LHCN-M2 (cell line): ENCODE measurements at places on chromosomes 12 and 14. TPM values are rescaled to one million over a fixed set of nuclear protein-coding genes. Genes with fewer than 3 reads are reported as not detected.

Gene VSIG10
- total RNA-seq: 17.1 and 20.8 TPM in 2 replicates

DNA sequence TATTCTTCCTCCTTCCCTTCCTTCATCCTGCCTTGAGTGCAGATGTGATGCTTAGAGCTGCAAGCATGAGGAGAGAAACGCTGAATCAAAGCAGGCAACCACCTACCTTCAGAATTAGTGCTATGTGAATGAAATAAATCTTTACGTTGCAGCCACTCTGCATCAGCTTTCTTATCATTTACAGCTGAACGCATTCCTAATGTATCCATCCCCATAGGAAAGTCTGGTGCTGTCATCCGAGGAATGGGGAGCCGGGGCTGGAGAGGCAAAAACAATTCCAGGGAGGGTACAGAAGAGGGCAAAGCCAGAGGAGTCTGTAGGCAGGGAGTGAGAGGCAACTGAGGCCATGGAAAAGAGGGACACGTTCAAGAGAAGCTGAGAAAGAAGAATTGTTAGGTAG lies 90.0 kb downstream of the GCH1 start:
- no peak for DNase-seq

DNA sequence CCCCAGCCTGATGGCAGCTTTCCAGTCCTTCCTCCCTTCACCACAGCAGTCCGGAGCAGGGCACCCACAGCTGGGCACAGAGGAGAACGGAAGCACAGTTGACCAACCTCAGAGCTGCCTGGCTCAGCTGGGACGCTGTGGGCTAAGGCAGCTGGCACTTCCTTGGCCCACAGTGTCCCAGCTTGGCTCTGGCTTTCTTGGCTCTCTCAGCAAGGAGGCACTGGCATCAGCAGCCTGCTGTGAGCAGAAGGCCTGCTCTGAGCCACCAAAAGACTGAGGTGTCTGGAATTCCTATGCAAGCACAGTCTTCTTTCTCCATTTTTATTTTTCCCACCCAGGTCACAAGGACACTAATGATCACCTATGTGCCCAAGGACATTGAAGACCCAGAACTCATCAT lies 32.6 kb downstream of the NGB start:
- no peak for DNase-seq

DNA sequence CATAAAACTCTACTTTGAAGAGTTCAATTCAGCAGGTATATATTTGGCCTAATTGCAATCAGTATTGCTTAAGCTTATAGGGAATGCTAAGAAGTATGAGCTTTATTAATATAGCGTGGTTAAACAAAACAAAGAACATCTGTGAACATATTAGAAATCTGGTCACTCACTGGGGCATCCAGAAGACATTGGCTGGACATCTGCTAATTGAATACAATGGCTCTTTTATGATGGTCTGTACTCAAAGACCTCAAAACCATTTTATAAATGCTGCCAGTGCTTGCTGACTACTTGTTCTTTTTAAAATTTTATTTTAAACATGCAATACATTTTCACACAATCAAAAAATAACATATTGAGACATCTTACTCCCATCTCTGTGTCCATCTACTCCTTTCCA lies 173.0 kb downstream of the STXBP6 start:
- no peak for DNase-seq
